Stimulated activated CD4-positive, alpha-beta T cell treated with anti-CD3 and anti-CD28 coated beads, TNF-alpha, amount 100 ng/mL, for 24 hours (primary cell): ENCODE measurements at places on chromosomes 4 and X.

DNA sequence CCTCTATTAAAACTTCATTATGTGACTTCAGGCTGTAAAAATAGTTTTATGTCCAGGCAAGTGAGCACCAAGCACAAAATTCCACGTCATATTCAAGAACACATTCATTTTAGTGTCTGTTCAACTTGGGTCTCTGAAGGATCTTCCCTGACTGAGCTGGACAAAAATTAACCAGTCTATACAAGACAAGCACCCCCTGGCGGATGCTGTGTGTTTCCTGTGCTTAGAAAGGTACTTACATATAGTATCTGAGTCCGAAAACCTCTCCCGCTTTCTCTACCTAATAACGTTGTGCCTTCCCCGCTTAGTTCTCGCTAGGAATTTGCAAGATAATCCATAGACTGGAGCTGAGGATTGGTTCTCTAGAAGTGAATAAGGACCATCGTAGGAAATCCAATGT, 2214.5 kb upstream of the TENM3 start:
- no peak for DNase-seq

DNA sequence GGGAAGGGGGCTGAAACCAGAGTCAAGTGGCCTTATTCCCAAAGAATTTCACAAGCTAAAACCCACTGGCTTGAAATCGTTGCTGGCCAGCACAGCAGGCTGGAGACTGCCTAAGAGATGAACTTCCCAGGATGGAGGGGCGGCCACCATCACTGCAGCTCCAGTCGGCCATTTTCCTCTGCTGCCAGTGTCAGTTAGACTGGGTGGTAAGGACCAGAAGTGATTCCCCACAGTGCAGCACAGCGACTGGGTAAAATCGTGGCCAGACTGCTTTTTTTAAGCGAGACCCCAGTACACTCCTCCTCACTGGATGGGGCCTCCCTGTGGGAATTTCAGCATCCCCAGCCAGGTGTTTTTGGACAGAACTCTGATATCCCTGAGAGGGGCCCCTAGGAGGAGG, 428.0 kb downstream of the SPIN4 start:
- DNase-seq: no peak

DNA sequence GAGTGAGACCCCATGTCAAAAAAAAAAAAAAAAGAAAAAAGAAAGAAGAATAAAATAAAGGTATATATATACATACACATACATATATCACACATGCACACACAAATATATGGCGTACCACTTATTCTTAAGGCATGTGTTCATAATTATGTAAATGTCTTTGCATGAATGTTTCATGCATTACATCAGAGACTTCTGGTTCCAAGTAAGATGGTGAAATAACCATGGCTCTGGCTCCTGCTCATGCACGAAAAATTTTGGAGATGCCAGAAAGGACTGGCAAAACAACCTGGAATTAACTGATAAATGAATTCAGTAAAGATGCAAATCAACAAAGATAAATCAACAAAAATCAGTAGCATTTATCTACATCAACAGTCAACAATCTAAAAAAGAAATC, 19.7 kb upstream of the FHIP1A start:
- DNase-seq: no peak

GRCh38 chrX:138931212-138931611, 219.7 kb upstream of the FGF13 start:
- DNase-seq: no peak

GRCh38 chrX:102712981-102713625, 855 bp downstream of the GPRASP2 start:
- no peak for DNase-seq

GRCh38 chr4:40550948-40551462, 78.7 kb downstream of the RBM47 start:
- no peak for DNase-seq

- no peak for DNase-seq
Measured at GRCh38 chr4:52095374-52095773, 44.3 kb downstream of the SPATA18 start.

- DNase-seq: no peak
Measured at GRCh38 chrX:153908219-153908860, 3.9 kb downstream of the AVPR2 start.
